ENCODE measurements at places on chromosomes 13 and 19. TPM values are rescaled to one million over a fixed set of nuclear protein-coding genes. Genes with fewer than 3 reads are reported as not detected.
A peak's percentile ranks its signal among the peaks of the same experiment; 100 is the strongest.

DNA sequence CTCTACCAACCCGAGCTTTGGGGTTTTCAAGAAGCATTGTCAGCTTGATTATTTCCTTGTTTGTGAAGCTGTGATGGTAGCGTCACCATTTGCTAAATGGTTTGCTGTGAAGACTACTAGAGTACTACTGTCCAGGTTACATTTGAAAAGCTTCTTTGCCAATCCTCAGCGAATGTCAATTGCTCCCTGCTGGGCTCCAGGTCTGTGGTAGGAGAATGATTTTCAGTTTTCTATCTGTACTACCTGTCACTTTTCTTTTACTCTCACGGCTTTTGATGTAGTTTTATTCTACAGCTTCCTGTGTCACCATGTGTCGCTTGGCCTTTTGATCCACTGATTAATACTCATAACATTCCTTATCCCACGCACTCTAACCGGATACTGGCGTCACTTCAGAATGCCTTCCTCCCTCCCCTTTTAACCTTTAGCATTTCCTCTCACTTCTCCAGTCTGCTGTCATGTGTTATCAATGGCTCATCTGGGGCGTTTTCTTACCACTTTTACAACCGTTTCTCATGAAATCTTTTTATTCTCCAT, 7.5 kb upstream of the GPR183 start:
- no peak for DNase-seq

GRCh38 chr19:38930776-38931520, at the start of gene MRPS12:
Gene MRPS12 (plus strand): TSS chr19:38930944. CDS start chr19:38931295, 351 bp downstream.
- peak; percentile 99 for DNase-seq

DNA sequence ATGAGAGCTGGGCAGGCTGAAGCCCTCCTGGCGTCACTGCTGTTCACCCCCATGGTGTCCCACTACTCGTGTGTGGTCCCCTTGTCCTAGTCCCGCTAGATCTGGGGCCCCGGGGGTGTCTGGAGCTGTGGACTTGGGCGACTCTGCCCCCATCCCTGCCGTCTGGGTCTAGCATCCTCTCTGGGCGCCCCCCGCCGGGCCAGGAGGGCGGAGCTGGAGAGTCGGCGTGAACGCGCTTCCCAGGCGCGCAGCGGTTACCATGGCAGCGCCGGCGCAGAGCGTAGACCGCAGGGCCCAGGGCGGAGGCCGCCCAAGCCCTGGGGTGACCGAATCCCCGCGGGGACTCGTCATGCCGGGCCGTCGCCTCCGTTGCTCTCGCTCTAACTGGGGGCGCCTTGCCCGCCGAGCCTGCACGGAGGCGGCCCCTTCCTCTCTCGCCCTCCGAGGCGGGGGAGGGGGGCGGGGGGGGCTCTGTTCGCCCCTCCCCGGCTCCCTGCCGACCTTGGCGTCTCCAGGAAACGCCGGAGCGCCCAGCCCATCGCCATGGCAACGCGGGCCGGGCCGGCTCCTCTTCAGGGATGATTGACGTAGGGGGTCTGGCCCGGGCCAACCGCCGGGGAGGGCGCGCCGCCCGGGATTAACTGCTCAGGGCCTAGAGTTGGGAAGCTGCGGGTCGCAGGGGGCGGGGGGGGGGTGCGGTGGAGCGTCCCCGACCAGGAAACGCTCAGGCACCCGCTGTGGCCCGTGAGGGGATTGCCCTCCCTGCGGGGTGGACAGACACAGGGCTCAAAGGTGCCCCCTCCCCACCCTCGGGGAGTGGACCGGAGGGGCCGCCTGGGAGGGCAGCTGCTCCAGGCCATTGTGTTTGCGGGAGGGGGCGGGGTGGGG, 8.9 kb downstream of the ISYNA1 start:
- DNase-seq: no peak

The CD177 gene
- polyA plus RNA-seq: 0.19 TPM

DNA sequence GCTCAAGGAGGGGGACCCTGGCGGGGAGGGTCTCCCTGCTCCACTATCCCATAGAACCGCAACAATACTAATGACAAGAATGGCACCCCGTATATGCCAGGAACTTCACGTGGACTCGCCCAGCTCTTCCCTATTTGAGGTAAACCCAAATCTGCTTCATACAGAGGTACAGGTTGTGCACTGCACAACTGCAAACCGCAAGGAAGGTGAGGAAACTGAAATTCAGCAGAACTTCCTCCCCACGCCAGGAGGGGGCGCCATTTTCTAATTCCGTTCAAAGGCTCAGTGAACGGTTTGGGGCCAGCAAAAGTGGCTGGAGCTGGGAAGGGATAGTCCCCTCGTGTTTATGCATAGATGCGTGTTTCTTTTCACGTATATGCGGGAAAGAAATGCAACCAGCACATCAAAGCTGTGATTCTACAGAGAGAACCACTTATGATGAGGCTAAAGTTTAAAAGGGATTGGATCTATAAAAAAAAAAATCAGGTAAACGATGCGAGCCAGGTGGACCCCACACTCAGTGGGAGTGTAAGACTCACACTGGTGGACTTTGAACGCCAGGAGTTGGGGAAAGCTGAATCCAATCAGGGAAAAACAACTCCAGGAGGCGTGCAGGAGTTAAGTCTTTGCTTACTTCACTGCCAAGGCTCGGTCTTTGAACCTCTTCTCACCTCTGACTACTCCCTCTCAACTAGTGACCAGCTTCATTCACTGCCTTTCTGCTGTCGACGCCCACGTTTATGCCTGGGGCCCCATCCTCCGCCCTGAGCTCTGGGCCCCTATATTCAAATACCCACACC, 20.3 kb downstream of the C19orf81 start:
- DNase-seq: no peak

DNA sequence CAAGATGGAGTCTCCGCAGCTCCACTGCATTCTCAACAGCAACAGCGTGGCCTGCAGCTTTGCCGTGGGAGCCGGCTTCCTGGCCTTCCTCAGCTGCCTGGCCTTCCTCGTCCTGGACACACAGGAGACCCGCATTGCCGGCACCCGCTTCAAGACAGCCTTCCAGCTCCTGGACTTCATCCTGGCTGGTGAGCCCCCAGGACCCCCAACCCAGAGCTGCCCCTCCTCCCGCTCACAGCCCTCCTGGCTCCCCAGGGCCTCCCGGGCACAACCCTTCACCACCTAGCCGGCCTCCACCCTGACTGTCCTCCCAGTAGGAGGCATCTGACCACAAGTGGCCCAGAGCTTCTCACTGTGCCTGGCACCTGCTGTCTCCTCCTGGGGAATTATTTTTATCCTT, 9.4 kb downstream of the SYNGR4 start:
- no peak for DNase-seq

GRCh38 chr13:93268327-93269028, 41.9 kb downstream of the GPC6 start:
- no peak for DNase-seq

The MBD3L2 gene
- polyA plus RNA-seq: not detected

DNA sequence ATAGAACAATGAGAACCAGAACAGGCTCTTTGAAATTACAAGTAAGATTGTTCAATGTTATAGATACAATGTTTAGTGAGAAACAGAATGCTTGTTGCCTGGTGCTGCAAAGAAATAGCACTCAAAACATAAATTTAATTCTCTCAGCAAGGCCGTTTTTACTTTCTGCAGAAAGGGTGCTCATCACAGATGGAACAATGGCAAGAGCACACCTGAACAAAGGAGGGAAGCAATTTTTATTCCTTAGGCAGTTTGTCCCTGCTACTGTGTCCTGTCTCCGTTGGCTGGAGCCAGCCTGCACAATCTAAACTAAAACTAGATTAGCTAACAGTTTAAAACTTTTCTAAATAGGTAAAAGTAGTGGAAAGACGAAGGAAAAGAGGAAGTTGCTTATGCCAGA, 10.4 kb upstream of the ZNF8 start:
- no peak for DNase-seq

DNA sequence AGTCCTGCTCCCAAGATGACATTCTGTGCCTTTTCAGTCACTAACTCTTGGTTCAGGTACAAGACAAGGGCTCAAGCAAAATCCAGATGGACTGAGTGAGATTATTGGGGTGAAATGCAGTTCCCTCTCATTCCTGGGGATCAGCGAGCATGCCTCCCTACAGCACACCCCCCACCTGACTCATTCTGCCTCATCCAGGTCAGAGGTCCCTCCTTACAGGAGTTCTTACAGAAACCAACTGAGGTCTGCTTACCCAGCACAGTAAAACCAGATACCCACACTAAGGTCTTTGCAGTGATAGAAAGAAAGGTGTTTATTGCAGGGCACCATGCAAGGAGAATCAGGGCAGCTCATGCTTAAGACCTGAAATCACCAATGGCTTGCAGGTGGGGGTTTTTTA, 21.6 kb upstream of the MRI1 start:
- DNase-seq: no peak

The HSPBP1 gene
- 18.5 TPM for polyA plus RNA-seq

DNA sequence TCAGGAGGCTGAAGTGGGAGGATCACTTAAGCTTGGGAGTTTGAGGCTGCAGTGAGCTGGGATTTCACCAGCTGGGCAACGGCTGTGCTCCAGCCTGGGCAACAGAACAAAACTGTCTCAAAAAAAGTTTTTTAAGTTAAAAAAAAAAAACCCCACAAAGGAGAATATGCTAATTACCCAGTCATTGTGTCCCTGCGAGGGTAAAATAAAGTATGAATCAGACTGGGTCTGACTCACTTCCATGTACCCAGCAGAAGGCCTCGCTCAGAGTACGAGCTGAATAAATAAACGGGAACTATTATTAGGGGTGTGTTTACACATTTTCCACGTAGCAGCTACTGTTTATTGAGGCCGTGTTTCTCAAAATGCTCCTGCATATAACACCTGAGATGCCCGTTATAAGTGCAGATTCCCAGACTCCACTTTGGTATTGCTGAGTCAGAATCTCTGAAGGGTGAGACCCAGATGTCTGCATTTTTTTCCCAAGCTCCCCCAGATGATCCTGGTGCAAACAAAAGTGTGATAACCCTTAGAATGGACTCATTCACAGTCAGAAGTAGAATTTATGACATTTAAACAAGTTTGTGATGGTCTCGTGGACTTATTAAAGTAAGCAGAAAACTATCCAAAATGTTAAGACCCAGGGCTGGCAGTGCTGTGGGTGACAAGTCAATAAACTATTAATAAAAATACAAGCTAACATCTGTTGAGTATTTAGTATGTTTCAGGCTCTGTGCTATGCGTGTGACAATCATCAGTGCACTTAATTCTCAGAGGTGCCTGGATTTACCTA, 28.2 kb downstream of the KCNC3 start:
- DNase-seq: peak; percentile 33

DNA sequence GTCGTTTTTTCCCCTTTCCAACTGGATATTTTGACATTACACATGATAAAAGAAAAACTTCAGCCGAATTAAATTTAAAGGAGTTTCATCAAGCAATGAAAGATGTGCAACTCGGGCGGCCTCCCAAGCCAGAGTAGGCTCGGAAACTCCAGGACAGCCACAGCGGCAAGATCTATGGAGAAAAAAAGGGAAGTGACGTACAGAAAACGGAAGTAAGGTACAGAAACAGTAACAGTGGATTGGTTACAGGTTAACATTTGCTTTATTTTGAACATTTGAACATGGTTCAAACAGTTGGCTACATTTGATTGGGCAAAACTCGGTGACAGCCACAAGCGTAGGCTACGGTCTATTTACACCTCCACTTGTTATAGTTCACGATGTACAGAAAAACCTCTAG, 30.5 kb upstream of the FAM124A start:
- DNase-seq: no peak

DNA sequence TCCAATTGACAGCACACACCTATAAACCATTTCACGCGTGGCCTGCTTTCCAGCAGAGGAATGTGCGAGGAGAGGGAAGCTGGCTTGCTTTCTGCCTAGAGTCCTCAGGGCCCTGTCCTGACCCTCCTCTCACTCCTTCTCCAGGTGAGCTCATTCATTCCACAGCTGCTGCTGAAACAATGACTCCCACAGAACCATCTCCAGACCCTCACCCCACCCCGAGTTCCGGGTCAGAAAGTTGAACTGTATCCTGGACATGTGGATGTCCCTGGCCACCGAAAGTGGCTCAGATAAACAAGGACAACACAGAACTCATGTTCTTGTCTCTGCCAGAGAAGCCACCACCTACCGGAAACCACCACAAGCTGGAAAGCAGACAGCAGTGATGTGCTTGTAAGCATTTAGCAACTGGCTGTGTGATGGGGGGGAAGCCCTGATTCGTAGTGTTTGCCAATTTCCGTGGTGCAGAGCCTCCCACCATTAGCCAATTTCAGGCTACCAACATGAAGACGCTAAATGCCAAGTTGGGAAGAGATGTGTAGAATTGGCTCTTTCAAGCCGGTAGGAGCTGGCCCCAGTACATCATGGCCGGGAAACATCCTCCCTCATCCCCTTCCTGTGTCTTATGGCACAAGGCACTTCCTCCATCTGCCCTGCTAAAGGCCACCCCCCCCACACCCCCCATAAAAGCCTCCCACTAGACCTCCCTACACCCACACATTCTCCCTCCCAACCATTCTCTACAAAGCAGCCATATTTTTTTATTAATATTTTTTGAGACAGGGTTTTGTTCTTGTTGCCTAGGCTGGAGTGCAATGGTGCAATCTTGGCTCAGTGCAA, 5.0 kb downstream of the SYCE2 start:
- DNase-seq: no peak

DNA sequence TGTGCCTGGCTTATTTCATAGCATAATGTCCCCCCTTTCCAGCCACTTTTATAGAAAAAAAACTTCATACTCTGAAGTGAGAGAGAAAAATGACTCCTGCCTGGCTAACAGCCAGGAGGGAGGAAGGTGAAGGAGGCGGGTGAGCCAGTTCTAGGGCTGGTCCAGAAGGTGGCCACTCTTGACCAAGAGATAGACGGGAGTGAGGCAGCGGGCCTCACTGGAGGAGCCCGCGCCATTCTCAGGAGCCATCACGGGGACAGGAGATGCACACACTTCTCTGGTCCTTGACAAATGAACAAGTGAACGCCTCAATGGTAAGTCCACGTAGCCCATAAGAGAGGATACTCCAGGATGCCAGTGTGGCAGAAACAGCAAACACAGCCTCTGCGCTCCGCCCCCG, 231.4 kb downstream of the UQCRFS1 start:
- no peak for DNase-seq

The GPC6 gene
- polyA plus RNA-seq: 41.1 TPM

The IL11 gene
- polyA plus RNA-seq: 14.8 TPM

DNA sequence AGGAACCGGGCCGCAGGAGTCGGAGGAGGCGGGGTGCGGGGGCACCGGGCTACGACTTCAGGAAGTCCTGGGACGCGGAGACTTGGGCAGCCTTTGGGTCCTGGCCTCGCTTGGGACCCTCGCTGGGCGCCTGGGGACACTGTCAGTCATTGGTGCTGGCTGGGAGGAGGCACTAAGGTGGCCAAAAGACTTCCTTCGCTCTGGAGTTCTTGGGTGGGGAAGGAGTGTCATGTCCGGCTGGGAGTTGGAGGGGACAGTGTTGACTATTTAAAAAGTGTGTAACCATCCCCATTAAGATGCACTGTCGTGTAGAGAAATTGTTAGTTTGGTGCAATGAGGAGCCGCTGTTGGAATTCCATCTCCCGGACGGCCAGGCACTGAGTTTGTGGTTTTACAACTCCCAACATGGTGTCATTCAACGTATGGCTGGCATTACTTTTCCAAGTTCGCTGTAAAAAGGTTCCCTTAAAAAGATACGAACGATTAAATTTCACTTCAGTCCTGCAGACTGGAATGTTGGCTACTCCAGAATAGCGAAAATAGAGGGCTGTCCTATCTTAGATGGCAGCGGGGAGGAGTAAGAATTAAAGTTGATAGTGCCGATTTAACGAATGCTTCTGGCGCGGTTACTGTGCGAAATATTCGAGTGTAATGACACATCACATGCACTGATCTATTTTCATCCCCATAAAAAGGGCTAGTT, 776 bp downstream of the DNAJC3 start:
- no peak for DNase-seq

The ADAMTSL5 gene
- polyA plus RNA-seq: 7.5 TPM
